Activated CD4-positive, CD25-positive, alpha-beta regulatory T cell (primary cell): ENCODE measurements at places on chromosomes 5 and 9.

DNA sequence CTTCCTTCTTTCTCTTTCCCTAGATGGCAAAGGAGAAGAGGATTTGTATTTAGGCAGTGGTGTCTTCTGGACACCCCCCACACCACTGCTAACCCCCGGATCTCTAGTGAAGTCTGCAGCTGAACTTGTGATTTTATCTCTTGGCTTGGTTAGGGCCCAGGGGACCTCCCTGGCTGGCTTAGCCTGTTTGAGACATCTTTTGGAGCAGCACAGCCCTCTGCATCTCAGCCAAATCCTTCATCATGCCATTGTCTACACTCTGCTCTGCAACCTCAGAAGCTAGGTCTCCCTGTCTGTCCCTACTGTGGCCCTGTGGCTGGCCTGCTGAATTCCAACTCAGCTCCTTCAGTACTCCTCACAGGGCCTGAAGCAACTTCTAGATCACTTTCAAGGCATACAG is 81.7 kb downstream of the MUSK start:
- no peak for DNase-seq

DNA sequence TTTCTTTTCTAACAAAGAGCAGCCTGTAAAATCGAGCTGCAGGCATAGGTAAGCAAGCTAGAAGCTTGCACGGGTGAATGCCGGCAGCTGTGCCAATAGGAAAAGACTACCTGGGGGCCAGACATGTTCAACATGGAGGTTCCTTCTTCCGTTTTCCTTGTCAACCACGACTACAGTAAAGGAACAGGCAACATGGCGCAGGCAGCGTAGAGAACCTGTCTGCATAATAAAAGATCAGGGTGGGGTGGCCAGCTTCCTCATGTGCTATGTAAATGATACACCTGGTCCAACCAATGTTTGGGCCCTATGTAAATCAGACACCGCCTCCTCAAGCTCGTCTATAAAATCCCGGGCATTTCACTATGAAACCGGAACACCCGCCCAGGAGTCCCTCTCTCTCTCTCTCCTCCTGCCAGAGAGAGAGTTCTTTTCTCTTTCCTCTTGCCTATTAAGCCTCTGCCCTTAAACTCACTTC is 103.8 kb upstream of the LIFR start:
- no peak for DNase-seq

DNA sequence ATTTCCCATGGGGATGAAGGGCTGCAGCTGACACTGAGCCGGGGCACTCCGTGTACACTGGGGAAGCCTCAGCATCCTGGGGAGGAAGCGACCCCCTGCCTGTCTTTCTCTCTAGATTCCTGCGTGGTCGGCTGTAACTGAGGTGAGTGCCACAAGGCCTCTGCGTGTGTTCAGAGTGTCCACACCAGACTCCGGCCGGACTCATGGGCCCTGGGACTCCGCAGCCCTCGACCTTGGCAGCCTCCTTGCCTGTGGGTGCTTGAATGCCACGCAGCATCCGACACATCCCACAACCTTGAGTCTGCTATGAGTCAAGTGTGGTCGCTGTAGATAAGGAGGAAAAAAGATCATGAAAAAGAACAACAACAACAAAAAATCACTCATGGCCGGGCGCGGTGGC is 23.4 kb downstream of the PAEP start:
- DNase-seq, result no peak

DNA sequence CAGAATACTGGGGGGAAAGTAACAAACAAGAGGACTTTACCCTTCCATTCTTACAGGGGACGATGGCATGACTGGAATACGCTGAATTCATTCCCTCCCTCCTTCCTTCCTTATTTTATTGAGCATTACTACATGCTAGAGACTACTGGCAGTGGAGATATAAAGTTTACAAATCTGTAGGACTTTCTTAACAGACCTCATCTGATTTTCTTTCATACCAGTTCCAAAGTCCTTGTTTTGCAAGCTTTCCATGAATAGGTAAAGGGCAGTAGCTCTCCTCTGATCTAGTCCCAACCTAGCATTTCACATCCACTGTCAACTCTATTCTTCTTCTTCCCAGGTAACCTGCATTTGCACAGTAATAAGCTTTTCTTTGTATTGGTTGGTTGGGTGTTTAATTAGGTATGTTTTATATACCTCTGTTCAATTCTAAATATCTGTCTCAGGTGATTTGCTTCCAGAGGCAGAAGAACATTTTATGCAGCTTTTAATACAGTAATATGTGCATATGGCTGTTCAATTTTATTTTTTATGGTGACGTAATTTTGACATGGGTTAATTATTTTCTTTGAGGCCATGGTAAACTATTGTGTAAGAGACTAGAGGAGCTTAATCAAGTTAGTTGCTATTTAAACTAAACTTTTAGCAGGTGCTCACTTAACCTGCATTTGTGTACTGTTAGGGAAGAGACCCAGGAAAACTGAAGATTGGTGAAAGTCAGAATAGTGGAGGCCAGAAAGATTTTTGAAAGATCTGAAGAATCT is 150.9 kb downstream of the ARHGAP26 start:
- no peak for DNase-seq

DNA sequence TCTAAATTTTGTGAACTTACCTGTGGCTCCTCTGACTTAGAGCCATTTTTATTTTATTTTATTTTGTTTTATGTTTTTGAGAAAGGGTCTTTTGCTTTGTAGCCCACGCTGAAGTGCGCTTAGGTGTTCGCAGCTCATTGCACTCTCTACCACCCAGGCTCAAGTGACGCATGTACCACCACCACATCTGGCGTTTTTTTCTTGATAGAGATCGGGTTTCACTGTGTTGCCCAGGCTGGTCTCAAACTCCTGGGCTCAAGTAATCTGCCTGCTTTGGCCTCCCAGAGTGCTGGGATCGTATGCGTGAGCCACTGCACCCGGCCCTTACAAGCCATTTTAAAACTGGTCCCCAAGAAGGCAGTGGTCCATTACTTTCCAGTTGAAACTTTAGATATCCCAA is 18.5 kb downstream of the MATR3 start:
- DNase-seq, result no peak

DNA sequence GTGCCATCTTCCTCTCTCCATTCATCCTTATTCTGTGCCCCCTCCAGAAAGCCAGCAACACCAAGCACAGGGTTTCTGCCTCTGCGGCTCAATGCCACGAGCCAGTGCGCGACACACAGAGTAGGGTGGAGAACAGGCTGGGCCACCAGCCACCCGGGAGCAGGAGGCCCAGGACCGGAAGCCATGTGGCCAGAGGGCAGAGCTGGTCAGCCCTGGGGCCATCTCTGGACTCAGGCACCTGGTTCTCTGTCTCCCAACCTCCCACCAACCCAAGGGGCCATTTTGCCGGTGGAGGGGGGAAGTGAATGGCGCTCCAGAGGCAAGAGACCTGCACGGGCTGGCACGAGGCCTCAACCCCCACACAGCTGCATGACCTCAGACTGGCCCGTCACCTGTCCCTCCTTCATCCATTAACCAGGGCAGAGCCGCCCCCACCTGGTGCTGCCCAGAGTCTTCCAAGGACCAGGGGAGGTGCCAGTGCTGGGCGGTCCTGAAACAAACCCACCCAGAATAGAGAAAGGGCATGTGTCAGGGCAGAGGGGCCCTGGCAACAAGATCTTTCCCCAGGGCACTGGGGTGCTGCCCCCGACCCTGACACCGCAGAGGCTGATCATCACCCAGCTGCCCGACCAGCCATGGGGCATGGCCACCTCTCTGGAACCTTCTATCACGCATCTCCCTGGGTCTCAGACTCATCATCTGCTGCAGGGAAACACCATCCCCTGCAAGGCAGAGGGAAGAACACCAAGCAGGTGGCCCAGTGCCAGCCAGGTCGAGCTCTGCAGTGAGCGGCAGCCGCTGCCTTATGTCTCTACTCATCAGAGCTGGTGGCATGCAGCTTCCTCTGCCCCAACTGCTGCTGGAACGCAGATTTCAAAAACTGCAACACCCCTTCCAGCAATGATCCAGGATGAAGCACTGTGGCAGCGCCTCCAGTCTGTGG is 11.9 kb downstream of the VAV2 start:
- DNase-seq, result no peak

GRCh38 chr5:133900534-133901270 is 67.7 kb downstream of the C5orf15 start:
- DNase-seq, result no peak

GRCh38 chr9:101840694-101841188 is 102.3 kb upstream of the GRIN3A start:
- DNase-seq, result no peak

GRCh38 chr5:169791251-169791650 is 154.2 kb downstream of the DOCK2 start:
- DNase-seq, result no peak

DNA sequence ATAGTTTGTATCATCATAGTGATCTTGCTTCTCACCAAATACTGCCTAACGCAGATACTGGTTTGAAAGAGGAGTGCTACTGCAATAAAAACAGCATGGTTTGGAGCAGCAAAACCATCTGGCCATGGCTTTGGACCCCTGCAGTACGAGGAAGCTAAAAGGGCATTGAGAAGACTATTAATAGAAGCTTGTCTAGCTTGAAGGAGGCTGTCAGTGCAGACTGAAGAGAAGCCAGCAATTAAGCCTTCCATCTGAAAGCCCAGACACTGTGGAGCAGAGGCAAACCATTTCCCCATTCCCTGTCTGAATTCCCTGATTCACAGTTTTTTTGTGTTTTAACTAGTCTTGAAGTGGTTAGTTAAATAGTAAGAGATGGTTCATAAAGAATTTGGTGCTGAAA is 281.6 kb downstream of the PTPRD start:
- DNase-seq, result no peak

GRCh38 chr5:76657091-76657490 is 33.9 kb upstream of the F2RL2 start:
- no peak for DNase-seq

- DNase-seq, result no peak
Observed at GRCh38 chr5:135391116-135391868, 7.7 kb downstream of the MACROH2A1 start.

DNA sequence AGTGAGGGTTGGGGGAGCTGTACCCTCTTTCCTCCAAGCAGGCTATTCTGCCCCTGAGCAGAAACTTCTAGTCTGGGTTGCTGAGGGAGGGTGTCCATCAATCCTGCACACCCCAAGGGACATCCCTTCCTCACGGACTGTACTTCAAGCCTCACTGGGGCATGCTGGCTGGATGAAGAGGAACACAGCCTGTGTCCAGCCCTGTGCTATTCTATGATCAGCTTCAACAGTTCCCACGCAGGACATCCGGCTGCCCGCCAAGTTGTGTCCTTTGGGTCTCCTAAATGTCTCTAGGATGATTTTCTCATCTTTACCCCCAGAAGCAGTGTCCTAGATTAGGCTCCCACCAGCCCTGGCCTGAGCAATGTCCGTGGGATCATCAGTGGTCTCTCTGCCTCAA is 68.1 kb downstream of the CRB2 start:
- no peak for DNase-seq

DNA sequence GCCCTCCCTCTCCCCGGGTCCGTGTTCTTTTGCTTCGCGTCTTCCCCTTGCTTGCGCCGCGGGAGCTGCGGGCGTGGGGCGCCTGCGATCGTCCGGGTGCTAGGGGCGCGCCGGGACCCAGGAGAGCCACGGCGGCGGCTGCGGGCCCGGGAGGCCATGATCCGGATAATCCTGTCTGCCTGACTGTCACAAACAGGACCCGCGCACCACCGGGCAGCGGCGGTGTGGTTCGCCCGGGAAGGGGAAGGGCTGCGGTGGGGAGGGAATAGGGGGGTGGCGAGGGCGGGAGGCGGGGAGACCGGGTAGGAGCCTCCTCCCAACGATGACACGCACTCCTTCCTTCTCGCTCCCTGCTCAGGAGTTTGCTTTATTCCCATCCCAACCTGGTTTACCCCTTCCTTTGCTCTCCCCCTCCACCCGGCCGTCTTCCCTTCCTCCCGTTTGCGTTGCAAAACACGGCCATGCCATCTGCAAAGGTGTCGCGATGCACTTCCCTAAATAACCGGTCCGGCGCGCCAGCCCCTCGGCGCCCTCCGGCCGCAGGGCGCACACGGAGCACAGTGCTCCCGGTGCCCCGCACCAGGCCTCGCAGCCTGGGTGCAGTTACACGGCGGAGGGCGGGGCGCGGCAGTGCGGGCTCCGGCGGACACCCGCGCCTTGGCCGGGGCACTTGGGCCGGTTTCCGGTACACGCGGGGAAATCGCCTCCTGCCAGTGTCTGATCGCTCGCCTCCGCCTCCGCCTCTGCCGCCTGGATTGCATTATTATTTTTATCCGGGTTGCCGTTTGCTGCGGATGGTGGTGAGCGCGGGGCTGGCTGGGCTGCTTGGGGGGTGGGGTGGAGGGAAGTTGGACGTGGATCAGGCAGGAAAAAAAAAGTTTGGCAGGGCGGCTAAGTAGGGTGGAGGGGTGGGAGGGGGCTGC is 1.5 kb downstream of the SMARCA2 start:
- DNase-seq, result peak; percentile 34

DNA sequence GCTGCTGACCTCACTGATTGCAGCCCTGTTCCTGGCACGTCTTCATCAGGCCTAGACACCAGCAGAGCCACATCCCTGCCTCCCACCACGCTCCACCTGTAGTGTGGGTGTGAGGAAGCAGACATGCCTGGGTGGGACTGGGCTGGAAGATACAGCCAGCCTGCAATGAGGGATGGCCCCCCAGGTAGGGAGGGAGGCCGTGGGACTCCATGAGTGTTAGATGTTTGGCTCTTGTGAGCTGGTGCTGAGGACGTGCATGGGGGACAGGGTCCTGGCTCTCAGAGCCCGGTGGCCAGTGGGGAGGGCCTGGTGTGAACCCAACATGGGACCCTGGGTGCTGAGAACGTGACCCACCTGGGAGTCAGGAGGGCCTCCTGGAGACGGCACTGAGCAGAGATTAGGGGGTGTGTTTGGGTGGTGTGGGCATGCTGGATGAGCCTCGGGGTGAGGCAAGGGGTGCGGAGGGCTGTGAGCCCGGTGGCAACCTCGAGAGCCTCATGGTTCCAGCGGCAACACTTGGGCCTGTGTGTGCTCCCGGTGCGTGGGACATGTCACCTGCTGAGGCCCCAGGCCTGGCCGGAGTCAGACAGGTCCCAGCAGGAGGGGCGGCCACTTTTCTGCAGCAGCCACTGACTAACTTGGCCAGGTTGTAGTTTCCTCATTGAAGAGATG is 87.6 kb downstream of the PHF2 start:
- no peak for DNase-seq

GRCh38 chr9:116605904-116606341 is 81.2 kb upstream of the TRIM32 start:
- no peak for DNase-seq

GRCh38 chr9:134631881-134632280 is 9.7 kb upstream of the COL5A1 start:
- DNase-seq, result no peak

- no peak for DNase-seq
Observed at GRCh38 chr5:4976902-4977301, 163.2 kb upstream of the ADAMTS16 start.

- no peak for DNase-seq
Observed at GRCh38 chr9:126295936-126296600, 30.6 kb upstream of the MVB12B start.

DNA sequence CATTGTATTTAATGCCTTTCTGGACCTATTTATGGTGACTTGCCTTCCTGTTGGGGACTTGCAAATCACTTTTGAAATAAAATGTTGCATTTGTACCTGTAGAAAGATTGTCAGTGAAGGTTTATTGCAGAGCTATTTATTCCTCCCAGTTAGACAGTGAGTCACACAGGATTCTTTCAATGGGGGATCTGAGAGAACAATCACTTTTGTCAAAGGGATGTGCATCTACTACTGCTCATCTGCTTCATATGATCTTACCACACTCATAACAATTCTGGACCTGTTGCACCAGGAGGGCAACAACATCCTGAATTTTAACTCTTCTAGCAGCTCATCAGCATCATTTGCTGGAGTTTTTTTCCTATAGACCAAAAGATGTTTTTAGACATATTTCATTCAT is 66.8 kb downstream of the FBXL7 start:
- no peak for DNase-seq

GRCh38 chr5:19739671-19740070 is 248.3 kb downstream of the CDH18 start:
- DNase-seq, result no peak

GRCh38 chr5:139914218-139914807 is 118.7 kb downstream of the PSD2 start:
- DNase-seq, result no peak
